Activated T-cell treated with anti-CD3 and anti-CD28 coated beads, Interleukin-2, amount 50 U/mL, for 72 hours (primary cell): ENCODE measurements at places on chromosomes 16 and 17.

- H3K4me1 ChIP-seq: peaks cover 21% of the 10 kb centered on the region
- no peaks in the 10 kb centered on the region for H3K27me3 ChIP-seq
- peaks cover 7% of the 10 kb centered on the region for H3K36me3 ChIP-seq
- peak overlapping the region; percentile 37 for H3K4me3 ChIP-seq
These were observed 11.7 kb upstream of the CPPED1 start for GRCh38 chr16:12815361-12815760.

DNA sequence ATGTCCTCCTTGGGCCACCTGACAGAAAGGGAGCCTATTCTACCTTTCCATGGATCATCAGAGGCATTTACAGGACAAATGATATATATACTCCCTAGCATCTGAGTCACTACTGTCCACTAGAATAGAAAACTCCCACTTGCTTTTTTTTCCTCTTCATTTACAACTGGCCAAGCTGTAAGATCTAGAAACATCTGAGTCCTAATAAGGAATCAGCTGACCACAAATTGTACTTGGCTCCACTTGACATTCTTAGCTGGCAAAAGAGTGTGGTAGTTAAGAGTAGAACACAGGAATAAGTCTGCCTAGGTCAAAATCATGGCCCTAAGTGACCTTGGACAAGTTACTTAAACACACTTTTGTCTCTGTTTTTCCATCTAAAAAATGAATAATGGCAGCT, 5.2 kb downstream of the RUSF1 start:
- H3K27me3 ChIP-seq: no peaks in the 10 kb centered on the region
- no peak overlapping the region for H3K27ac ChIP-seq
- no peak overlapping the region for H3K4me3 ChIP-seq
- H3K36me3 ChIP-seq: peaks cover 3% of the 10 kb centered on the region

GRCh38 chr17:33385713-33386112, 92.6 kb upstream of the ASIC2 start:
- no peaks in the 10 kb centered on the region for H3K4me1 ChIP-seq
- H3K4me3 ChIP-seq: no peak overlapping the region

DNA sequence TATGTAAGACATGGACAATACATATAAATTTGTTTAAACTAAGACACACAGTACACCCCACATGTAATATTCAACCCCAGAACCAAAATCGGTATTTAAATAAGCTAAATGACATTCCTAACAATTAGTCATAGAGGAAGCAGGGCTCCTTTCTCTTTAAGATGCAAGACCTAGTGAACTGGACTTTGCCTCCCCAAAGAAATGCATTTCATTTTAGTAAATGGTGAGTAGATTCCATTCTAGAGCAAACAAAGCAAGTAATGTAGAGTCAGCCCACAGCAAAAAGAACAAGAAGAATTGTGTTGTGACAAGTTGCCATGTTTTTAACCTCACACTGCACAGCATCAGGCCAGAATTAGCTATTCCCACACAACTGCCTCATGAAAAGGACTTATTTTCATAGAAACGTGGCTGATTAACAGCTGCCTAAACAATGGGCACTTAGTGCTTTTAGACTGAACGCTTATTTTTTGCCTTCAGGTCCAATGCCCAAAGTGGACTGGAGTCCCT, 14.4 kb downstream of the DNAJC7 start:
- no peak for DNase-seq
- peaks cover 12% of the 10 kb centered on the region for H3K36me3 ChIP-seq
- peak overlapping the region; percentile 74 for H3K27ac ChIP-seq

- peaks cover 9% of the 10 kb centered on the region for H3K36me3 ChIP-seq
- DNase-seq: no peak
- no peak overlapping the region for H3K4me3 ChIP-seq
- H3K27me3 ChIP-seq: no peaks in the 10 kb centered on the region
- H3K4me1 ChIP-seq: no peaks in the 10 kb centered on the region
- H3K27ac ChIP-seq: no peak overlapping the region
These were observed 17.1 kb downstream of the ZNHIT3 start for GRCh38 chr17:36503456-36504155.

- H3K4me3 ChIP-seq: peak overlapping the region; percentile 89
- peak; percentile 93 for DNase-seq
- no peak overlapping the region for H3K27ac ChIP-seq
- H3K4me1 ChIP-seq: peaks cover 54% of the 10 kb centered on the region
- no peaks in the 10 kb centered on the region for H3K36me3 ChIP-seq
- no peaks in the 10 kb centered on the region for H3K27me3 ChIP-seq
These were observed 96.3 kb downstream of the RAB11FIP4 start for GRCh38 chr17:31487648-31488263.

DNA sequence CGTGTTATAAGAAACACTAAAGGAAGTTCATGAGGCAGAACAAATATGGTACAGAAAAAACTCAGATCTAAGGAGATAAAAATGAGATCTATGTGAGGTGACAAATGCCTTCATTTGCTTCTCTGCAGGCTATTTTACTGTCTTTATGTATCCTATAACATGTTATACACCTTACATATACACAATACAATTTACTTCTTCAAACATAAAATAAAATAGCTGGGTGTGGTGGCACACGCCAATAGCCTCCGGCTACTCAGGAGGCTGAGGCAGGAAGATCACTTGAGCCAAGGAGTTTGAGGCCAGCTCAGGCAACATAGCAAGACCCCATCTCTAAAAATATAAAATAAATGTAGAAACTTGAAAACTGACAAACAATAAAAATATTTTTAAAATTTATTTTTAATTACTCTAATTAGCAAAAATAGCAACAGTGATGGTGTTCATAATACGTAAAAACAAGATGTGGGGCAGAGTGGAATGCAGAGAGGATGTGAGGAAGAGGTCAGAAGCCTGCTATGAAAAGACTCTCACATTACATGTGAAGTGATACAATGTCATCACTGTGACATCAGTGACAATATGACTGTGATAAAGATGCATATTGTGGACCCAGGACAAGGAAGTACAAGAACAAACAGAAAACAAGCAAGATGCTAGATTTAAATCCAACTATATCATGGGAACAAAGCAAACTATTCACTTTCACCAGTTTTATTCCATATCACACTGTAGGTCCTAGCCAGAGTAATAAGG, 31.0 kb downstream of the VPS53 start:
- no peak for DNase-seq
- peak overlapping the region; percentile 18 for H3K27ac ChIP-seq
- H3K27me3 ChIP-seq: no peaks in the 10 kb centered on the region
- H3K36me3 ChIP-seq: peaks cover 4% of the 10 kb centered on the region
- H3K4me1 ChIP-seq: peaks cover 24% of the 10 kb centered on the region
- H3K4me3 ChIP-seq: no peak overlapping the region

- H3K4me1 ChIP-seq: peaks cover 18% of the 10 kb centered on the region
- peaks cover 27% of the 10 kb centered on the region for H3K36me3 ChIP-seq
- H3K4me3 ChIP-seq: no peak overlapping the region
- no peaks in the 10 kb centered on the region for H3K27me3 ChIP-seq
These were observed 74.2 kb downstream of the VPS53 start for GRCh38 chr17:640436-640835.

DNA sequence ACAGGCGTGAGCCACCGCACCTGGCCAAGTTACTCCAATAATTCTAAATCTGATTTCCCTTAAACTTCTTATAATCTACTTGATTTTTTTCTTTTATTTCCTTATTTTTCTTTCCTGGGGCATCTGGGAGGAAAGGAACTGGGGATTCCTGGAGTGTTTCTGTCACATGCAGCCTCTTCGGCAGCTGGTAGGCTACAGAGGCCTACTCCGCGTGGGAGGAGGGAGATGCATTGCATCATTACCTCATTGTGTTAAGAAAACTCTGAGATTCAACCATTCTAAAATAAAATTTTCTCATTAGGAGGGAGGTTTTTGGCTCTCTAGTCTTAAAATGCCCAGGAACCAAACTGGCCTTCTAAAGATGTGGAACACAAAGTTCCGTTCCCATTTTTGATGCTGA, 64.0 kb downstream of the SOX9 start:
- H3K4me1 ChIP-seq: no peaks in the 10 kb centered on the region
- H3K27me3 ChIP-seq: no peaks in the 10 kb centered on the region
- DNase-seq: no peak
- no peaks in the 10 kb centered on the region for H3K36me3 ChIP-seq
- H3K27ac ChIP-seq: no peak overlapping the region

DNA sequence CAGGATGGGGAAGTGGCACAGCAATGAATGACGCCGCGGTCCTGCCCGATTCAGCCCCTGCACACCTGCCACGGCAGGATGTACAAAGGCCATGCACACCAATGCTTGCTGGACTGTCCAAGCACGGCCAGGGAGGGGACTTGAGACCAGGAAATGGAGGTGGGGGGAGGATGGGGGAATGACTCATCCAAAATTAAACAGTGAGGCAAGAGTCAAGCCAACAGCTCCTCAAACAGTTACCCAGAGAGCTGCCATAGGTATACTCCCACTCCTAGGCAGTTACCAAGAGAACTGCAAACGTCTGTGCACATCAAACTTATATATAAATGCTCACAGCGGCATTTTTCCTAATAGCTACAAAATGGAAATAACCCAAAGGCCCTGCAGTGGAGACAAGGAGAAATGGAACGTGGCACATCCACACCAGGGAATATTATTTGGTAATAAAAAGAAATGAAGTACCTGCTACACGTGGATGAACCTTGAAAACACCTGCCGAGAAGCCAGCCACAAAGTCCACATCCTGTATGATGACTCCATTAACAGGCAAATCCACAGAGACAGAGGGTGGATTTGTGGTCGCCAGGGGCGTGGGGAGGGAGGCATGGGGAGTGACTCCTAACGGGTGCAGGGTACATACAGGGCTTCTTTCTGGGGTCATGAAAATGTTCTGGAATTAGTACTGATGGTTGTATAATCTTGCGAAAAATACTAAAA, 54.1 kb downstream of the VAC14 start:
- peaks cover 24% of the 10 kb centered on the region for H3K4me1 ChIP-seq
- DNase-seq: peak; percentile 33
- peak overlapping the region; percentile 20 for H3K4me3 ChIP-seq
- H3K36me3 ChIP-seq: peaks cover 8% of the 10 kb centered on the region
- H3K27me3 ChIP-seq: no peaks in the 10 kb centered on the region

- no peaks in the 10 kb centered on the region for H3K27me3 ChIP-seq
- peaks cover 6% of the 10 kb centered on the region for H3K4me1 ChIP-seq
- H3K36me3 ChIP-seq: no peaks in the 10 kb centered on the region
- H3K4me3 ChIP-seq: peak overlapping the region; percentile 4
- no peak for DNase-seq
These were observed 10.5 kb downstream of the MXRA7 start for GRCh38 chr17:76700270-76700616.

DNA sequence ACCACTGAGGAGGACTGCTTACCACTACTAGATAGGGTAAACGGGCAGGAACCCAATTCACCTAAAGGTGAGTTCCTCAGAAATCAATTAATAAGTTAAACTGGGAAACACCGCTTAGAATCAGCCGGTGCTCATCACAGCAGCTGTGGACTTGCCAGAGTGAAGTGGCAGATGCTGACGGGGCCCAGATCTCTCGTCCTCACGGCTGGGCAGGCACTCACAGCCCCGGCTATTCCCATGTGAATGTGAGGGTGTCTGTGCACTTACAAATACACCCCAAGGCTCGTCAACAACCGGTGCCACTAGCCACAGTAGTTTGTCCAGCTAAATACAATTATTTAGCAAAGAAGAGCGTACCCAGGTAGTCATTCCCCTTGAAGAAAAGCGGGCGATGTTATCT, 29.7 kb downstream of the MBTPS1 start:
- no peak for DNase-seq
- H3K4me3 ChIP-seq: no peak overlapping the region
- H3K27me3 ChIP-seq: no peaks in the 10 kb centered on the region
- peaks cover 29% of the 10 kb centered on the region for H3K36me3 ChIP-seq
- H3K4me1 ChIP-seq: peaks cover 45% of the 10 kb centered on the region
- H3K27ac ChIP-seq: no peak overlapping the region

DNA sequence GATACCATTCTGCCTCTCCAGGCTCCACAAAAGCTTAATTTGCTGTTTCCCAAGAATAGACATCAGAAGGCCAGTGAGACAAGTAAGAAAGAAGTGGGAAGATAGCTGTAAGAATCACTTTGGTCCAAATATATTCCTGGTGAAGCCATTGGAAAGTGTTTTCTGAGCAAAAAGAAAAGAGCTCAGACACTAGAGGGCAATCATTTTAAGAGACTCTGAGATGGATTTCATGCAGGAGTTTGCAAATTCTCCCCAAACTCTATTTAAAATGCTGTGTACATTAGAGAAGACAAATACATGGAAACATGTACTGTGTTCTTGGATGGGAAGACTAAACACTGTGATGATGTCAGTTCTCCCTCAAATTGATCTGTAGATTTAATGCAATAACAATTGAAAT, 8.0 kb upstream of the SLC6A2 start:
- no peak overlapping the region for H3K27ac ChIP-seq
- H3K36me3 ChIP-seq: no peaks in the 10 kb centered on the region
- peaks cover 7% of the 10 kb centered on the region for H3K27me3 ChIP-seq
- DNase-seq: no peak
- H3K4me1 ChIP-seq: no peaks in the 10 kb centered on the region

DNA sequence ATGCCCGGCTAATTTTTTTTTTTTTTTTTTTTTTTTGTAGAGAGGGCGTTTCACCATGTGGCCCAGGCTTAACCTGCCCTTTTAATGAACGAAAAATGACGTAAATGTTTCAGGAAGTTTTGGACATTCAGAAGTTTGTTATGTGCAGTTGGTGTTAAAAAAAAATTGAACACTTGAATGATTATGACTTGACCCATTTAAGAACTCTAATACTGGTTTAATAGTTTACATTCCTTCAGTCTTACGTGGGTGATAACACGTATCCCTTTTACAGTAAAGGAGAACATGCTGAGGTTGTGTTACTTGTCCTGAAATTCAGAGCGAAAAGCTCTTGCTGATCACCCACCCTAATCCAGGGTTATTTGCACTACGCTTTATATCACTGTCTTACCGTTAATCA, 1.7 kb downstream of the MLYCD start:
- no peak overlapping the region for H3K27ac ChIP-seq
- H3K27me3 ChIP-seq: no peaks in the 10 kb centered on the region
- no peak for DNase-seq
- peaks cover 31% of the 10 kb centered on the region for H3K4me1 ChIP-seq
- peak overlapping the region; percentile 95 for H3K4me3 ChIP-seq
- peaks cover 2% of the 10 kb centered on the region for H3K36me3 ChIP-seq

GRCh38 chr16:54118846-54119245, 167.7 kb downstream of the IRX3 start:
- no peak overlapping the region for H3K4me3 ChIP-seq
- H3K27ac ChIP-seq: no peak overlapping the region
- H3K27me3 ChIP-seq: no peaks in the 10 kb centered on the region

GRCh38 chr17:44595216-44595775, 38.0 kb downstream of the FZD2 start:
- DNase-seq: no peak
- H3K36me3 ChIP-seq: no peaks in the 10 kb centered on the region
- no peak overlapping the region for H3K27ac ChIP-seq
- no peaks in the 10 kb centered on the region for H3K4me1 ChIP-seq
- H3K27me3 ChIP-seq: peaks cover 10% of the 10 kb centered on the region
- no peak overlapping the region for H3K4me3 ChIP-seq

DNA sequence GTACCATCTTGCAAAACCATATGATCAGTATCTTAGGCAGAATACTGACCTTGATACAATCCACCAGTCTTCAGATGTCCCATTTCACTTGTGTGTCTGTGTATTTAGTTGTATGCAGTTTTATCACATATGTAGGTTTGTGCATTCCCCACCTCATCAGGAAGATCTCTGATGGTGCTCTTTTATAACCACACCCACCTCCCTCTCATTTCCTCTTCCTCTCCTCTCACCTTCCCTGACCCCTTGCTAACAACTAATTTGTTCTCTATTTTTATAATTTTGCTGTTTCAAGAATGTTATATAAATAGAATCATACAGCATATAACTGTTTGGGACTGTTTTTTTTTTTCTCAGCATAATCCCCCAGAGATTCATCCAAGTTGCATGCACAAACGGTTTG, 52.0 kb upstream of the ACSM2B start:
- no peaks in the 10 kb centered on the region for H3K36me3 ChIP-seq
- peaks cover 6% of the 10 kb centered on the region for H3K27me3 ChIP-seq
- no peak overlapping the region for H3K4me3 ChIP-seq
- H3K27ac ChIP-seq: no peak overlapping the region
